ENCODE measurements at places on chromosomes 5 and 9.

DNA sequence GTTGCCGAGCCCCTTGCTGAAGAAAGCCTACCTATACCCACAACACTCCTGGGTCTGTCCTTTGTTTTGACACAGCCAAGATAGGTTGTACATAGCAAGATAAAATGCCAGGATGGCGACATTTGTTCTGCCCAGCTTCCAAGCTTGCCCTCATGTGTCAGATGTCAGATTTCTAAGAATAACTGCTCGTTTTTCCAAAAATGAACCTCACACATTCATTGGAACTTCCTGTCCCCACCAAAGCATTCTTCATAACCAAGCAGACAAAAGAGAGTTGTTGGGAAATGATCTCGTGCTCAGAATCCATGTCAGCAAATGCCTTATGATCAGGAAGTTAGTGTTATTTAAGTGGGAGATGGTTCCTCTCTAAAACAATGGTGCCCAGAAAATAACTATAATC lies 210.1 kb downstream of the ZNF608 start:
- no peak for DNase-seq

DNA sequence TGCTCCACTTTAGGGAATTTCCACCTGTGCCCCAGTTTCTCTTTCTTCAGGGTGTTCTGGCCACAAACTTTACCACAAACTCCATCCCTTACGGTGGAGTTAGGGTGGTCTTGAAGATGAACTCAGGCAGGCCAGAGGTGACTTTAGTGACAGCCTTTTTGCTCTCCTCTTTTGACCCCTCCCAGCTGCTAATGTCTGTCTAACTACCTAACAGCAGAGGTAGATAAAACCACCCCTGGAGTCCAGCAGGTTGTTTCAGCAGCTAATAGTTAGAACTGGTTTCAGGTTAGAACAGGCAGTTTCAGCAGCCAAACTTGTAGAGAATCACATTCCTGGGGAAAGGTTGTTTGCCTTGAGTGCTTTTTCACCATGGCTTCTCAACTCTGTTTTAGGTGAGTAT lies 971.3 kb upstream of the CDH18 start:
- DNase-seq = no peak

- DNase-seq = no peak
Measured at GRCh38 chr5:32147959-32148358, 26.2 kb downstream of the GOLPH3 start.

GRCh38 chr5:22249209-22249729 lies 603.9 kb downstream of the CDH12 start:
- no peak for DNase-seq
